ENCODE measurements at places on chromosomes 1 and 21. TPM values are rescaled to one million over a fixed set of nuclear protein-coding genes. Genes with fewer than 3 reads are reported as not detected.

- no peak for ATAC-seq
These were observed 61.5 kb downstream of the PACC1 start for GRCh38 chr1:212353181-212353580.

GRCh38 chr1:230079199-230080024, 12.4 kb downstream of the GALNT2 start:
- ATAC-seq = no peak

- ATAC-seq = no peak
These were observed 273.7 kb upstream of the AJAP1 start for GRCh38 chr1:4380564-4381168.

Gene TNFSF18
- 2.0 TPM for total RNA-seq

Gene KCND3
- total RNA-seq = 1.7 TPM
